ENCODE measurements at places on chromosomes 3 and 15.

DNA sequence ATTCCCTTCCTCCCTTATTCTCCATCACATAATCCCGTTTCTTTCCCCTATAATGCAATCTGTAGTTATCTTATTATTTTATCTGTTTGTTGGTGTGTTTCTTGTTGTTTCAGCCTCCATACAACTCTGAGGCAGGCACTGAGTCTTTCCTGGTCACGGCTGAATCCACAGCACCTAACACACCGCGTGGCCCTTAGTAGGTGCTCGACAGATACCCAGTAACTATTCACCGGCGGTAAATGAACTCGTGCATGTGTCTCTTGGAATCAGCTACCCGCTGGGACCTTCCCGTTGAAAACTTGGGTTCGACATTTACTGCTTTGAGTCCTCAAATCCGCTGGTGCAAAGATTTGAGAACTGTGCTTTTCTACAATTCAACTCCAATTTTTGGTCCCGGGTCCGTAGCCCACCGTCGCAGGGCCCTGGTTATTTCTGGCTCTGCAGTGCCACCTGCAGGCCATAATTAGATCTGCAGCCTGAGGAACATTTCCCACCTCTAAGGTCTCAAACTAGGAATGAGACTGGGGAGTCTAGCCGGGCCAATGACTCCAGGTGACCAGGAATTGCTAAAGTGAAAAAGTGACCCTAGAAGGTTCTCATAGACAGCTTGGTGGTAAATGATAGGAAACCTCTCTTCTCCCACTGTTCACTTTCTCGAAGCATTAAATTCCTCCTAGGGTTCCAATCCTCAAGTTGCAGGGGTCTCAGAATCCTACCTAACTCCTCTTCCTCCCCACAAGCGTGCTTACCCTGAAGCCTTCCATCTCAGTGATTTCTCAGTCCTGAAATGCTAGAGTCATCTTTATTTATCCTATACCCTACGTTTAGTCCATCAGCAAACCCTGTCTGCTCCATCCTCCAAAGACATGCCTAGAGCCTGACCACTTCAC is 40.0 kb upstream of the TRH start:
- DNase-seq, result peak; percentile 48

DNA sequence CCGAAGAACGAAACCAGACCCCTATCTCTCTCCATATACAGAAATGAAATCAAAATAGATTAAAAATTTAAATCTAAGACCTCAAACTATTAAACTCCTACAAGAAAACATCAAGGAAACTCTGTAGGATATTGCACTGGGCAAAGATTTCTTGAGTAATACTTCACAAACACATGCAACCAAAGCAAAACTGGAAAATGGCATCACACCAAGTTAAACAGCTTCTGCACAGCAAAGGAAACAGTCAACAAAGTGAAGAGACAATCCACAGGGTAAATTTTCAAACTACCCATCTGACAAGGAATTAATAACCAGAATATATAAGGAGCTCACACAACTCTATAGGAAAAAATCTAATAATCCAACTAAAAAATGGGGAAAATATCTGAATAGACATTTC is 29.4 kb downstream of the CCK start:
- no peak for DNase-seq

GRCh38 chr3:182182531-182182968 is 470.8 kb downstream of the SOX2 start:
- DNase-seq, result no peak

- DNase-seq, result no peak
Observed at GRCh38 chr3:5160321-5160720, 27.2 kb upstream of the EDEM1 start.

GRCh38 chr3:67018105-67018788 is 20.1 kb downstream of the KBTBD8 start:
- DNase-seq, result no peak

- DNase-seq, result no peak
Observed at GRCh38 chr15:22808240-22808639, 21.8 kb downstream of the NIPA1 start.

DNA sequence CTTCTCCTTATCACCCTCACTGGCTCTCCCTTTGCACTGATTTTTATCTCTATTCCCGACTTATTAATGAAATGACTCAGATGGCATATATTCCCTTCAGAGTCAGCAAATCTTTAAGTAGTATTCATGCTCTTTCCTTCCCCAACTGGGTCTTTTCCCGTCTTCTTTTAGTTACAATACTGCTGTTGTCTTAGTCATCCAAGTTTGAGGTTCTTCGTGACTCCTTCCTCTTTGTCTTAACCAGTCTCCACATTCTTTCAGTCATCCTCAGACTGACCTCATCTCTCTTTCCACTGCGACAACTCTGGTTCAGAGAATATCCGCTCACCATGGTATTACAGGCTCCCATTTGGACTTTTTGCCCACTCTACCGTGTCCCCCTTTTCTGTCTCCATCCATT is 12.4 kb downstream of the WDR5B start:
- DNase-seq, result no peak

DNA sequence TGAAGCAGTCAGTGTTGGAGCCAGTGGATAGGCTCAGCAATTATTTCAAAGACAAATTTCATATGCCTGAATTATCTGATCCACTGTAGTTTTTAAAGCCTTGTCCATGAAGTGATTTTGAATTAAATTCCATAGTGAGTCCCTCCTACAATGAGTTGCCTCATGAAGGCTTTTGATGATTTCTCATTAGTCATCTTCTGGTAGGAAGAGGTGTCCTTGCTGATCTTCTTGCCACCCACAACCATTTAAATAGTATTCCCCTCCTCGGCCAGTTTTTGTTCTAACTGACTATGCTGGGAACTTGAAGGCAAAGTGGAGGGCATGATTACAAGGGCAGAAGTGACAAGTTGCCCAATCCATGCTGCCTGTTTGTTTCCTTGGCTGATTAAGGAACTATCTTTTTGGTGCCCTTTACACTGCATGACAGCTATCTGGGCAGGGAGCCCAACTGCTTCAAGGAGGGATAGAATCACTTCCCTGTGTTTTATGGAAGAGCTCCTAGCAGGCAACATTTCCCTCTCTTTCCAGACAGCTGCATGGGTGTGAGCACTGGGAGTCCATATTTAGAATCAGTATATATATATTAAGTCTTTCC is 617.5 kb downstream of the ZPLD1 start:
- no peak for DNase-seq

DNA sequence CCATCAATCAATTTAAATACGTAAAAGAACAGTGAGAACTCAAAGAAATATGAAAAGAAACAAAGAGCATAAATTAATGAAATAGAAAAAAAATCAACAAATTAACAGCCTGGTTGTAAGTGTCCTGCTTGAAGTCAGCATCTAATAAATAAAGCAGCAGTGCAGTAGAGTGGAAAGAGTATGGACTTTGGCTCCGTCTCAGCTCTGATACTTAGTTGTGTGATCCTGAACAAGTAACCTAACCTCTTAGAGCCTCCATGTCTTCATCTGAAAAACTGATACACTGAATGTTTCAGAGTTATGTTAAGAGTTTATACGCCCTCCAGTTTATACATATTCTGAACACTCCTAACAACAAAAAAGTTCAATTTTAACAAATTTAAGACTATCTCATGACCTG is 44.6 kb downstream of the TFDP2 start:
- no peak for DNase-seq

- DNase-seq, result peak; percentile 39
Observed at GRCh38 chr15:75058127-75058905, 34.9 kb downstream of the PPCDC start.

DNA sequence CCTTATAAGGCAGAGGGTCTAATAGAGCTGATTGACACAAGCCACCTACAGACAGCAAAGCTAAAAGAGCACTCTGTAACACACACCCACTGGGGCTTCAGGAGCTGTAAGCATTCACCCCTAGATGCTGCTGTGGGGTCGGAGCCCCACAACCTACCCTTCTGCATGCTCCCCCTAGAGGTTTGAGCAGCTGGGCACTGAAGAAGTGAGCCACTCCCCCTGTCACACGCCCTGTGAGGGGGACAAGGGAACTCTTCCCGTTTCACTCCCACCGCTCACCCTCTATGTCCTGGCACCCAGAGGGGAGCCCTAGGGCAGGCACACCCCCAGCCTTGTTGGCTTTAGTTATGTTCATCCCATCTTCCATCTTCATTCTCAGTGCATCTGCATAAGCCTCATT is 9.4 kb upstream of the CSTA start:
- DNase-seq, result no peak

DNA sequence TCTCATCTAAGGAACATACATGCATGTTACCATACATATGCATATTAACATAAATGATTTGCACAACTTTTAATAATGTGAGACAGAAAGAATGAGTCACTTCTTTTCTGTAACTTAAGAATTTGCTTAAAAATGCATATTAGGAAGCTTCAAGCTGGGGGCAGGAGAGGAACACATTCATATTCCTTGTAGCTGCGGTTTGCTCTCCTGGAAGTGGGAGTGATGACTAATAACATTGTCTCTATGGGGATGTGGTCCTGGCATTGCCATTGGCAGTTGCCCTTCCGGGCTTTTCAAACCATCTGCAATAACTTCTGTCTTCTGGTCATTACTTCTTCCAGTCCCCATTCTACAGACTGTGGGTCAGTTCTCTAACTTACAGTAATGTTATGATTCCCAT is 15.6 kb downstream of the CHST2 start:
- no peak for DNase-seq

GRCh38 chr15:59814409-59814808 is 125.3 kb upstream of the BNIP2 start:
- no peak for DNase-seq

DNA sequence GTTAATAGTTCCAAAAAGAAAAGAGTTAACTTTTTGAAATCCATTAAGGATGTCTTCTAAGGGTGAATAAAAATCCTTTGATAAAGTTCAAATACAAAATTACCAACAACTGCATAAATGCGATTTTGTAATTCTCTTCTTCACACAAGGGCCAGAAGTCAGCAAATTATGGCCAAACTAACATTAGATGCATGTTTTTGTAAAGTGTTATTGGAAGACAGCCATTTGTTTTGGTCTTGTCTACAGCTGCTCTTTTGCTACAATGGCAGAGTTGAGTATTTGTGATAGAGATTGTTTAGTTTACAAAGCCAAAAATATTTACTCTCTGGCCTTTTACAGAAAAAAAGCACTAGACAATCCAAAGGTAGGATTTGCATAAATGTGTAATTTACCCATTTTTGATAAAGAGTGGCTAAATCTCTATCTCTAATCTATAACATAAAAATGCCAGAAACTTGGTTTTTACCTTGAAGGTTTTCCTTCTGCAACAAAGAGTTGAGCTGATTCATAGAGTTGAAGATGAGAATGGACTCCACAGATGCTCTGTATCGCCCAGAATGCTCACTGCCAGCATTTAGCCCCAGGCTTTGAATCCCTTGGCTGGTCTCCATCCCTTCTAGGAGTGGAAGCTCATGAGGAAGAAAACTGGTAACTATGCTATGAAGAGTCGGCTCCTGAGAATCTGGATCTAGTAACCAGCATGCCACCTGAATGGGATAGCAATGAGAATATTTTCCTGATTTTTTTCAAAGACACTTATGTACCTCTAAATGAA is 64.5 kb downstream of the POLQ start:
- DNase-seq, result no peak

- DNase-seq, result no peak
Observed at GRCh38 chr3:144488927-144489326, 517.3 kb downstream of the DIPK2A start.

GRCh38 chr3:148162132-148162531 is 535.6 kb upstream of the AGTR1 start:
- DNase-seq, result no peak

- DNase-seq, result no peak
Observed at GRCh38 chr3:131730581-131730980, 227.8 kb upstream of the MRPL3 start.

DNA sequence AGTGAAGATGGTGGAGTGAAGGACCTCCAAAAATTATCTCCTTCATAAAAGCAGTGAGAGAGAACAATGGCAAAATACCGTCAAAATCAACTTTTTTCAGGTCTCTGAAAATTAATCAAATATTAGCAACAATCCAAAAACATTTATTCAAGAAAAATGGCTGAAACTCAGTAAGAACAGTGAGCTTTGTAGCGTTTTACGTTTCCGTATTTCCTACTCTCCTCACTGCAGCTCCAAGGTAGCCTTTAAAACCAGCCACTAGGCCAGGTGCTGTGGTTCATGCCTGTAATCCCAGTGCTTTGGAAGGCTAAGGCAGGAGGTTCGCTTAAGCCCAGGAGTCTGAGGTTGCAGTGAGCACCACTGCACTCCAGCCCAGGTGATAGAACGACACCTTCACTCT is 38.5 kb downstream of the ATP10A start:
- DNase-seq, result no peak

- no peak for DNase-seq
Observed at GRCh38 chr3:157327018-157327417, 109.6 kb upstream of the PTX3 start.

DNA sequence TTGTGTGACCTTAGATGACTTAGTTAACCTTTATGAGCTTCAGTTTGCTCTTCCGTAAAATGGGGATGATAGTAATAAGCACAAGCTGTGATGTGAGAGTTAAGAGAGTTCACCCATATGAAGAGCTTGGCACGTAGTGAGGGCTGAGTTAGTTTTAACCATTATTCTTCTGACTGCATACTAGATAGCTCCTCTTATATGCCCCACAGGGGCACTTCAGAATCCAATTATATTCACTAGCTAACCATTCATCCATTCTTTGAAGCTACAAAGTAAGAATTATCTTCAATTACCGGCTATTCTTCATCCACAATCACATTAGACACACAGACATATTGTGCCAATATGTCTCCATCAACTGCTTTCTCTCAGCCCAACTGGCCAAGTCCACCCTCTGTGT is 159.0 kb upstream of the STT3B start:
- DNase-seq, result no peak

DNA sequence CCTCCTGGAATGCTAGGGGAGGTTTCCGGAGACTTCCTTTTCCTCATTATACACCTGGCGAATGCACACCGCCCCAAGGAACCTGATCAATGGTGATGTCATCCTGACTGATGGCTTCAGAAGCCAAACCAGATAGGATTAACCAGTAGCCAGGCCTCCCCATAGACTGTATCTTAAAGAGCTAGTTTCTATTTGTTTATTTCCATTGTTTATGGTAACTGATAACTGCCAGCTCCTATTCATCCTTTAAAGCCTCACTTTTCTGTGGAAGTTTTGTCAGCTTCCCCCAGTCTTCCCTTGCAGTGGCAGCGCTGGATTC is at the start of gene MKRN2OS:
MKRN2OS (minus strand) TSS at position 27 of the 319 bp plus-strand sequence. CDS start 35 bp downstream, outside the sequence.
- peak; percentile 27 for DNase-seq

All from HuH-7.5 (cell line).